ENCODE measurements at places on chromosomes 11 and 22. TPM values are rescaled to one million over a fixed set of nuclear protein-coding genes. Genes with fewer than 3 reads are reported as not detected.

The EMID1 gene
- total RNA-seq = 0.30 TPM

The DSCAML1 gene
- not detected for total RNA-seq

The OR52H1 gene
- total RNA-seq = not detected

The HSPB2 gene
- total RNA-seq = not detected

The ALX4 gene
- not detected for total RNA-seq

The BACE1 gene
- 22.7 TPM for total RNA-seq

The CASTOR1 gene
- total RNA-seq = 12.6 TPM

The EFEMP2 gene
- total RNA-seq = 86.2 TPM

The TSPO gene
- 662 TPM for total RNA-seq

The MLC1 gene
- not detected for total RNA-seq

The SHISAL1 gene
- 0.15 TPM for total RNA-seq

The CNTF gene
- total RNA-seq = 0.34 TPM

All from bronchus fibroblast of lung (primary cell).